T-helper 2 cell (primary cell): ENCODE measurements at places on chromosomes 4 and X.

DNA sequence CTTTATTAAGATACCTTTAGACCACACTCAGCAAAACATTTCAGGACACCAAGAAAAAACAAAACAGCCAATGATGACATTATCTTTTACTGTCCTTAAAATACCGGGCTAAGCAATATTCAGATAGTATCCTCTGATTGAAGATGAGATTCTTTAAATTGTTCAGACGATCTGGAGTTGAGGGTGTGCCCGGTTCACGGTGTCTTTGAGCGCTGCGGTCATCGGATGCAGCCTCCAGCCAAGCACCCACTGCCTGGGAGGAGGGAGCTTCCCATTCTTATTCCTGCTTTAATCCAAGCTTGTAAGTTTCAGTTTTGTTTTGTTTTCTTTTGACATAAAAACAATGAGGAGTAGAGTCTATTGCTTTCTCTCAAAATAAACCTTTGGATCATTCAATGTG lies 14.1 kb downstream of the FAM149A start:
- no peak for DNase-seq

GRCh38 chr4:6265546-6265945 lies 4.1 kb upstream of the WFS1 start:
- no peak for DNase-seq

GRCh38 chrX:40623665-40624064 lies 437 bp downstream of the MPC1L start:
- no peak for DNase-seq

- no peak for DNase-seq
These were observed 67.7 kb upstream of the LRPAP1 start for GRCh38 chr4:3599951-3600350.

DNA sequence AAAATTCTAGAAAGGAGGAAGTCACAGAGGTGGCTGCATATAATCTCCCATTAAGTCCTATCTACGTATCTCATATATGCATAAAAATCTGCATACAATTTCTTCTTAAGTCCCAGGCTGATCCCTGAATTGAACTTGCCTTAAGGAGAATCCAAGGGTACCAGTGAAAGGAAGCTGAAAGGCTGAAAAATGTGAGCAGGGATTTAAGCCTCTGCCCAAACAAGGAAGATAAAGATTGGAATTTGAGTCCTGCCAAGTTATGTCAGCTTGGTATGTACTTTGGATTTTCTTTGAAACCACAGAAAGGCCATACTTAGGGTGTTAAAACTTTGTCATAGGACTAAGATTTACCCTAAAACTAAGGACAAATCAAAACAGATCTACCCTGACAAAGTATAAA lies 26.5 kb upstream of the GEMIN8 start:
- DNase-seq = no peak
